Inflammatory macrophage treated with lipopolysaccharide for 4 hours (primary cell): ENCODE measurements at places on chromosomes 13 and 19.

GRCh38 chr19:33948651-33949335 is 152.1 kb downstream of the KCTD15 start:
- DNase-seq: no peak

GRCh38 chr19:6495947-6496346 is 6.2 kb downstream of the TUBB4A start:
- DNase-seq: no peak

- peak; percentile 37 for DNase-seq
Observed at GRCh38 chr19:47106821-47107201, 6.8 kb downstream of the ZC3H4 start.

- no peak for DNase-seq
Observed at GRCh38 chr13:106573868-106574267, 5.9 kb upstream of the ARGLU1 start.

- DNase-seq: no peak
Observed at GRCh38 chr13:35891507-35892441, 239.4 kb downstream of the DCLK1 start.

- peak; percentile 13 for DNase-seq
Observed at GRCh38 chr13:43303033-43303729, 279.8 kb downstream of the DNAJC15 start.

- DNase-seq: no peak
Observed at GRCh38 chr13:38796890-38797289, 110.0 kb downstream of the FREM2 start.

DNA sequence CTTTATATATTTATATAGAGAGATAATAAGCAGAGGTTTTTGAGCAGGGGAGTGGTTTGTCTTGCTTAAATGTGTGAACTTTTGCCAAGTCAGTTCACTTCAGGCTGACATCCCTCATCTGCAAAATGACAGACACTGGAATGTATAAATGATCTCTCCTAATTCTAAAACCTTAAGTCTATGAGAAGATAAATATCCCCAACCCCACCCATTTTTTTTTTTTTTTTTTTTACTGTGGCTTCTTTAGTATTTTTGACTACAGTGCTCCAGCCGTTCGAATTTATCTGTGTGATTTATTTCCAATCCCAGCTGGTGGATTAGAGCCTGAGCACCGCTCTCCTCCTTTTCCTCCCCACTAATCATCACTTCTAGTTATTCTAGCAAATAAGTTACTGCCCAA is 234.8 kb downstream of the DACH1 start:
- DNase-seq: no peak

GRCh38 chr13:28220166-28220565 is 81.8 kb downstream of the PAN3 start:
- DNase-seq: no peak
